ENCODE measurements at places on chromosomes 16 and 17.

DNA sequence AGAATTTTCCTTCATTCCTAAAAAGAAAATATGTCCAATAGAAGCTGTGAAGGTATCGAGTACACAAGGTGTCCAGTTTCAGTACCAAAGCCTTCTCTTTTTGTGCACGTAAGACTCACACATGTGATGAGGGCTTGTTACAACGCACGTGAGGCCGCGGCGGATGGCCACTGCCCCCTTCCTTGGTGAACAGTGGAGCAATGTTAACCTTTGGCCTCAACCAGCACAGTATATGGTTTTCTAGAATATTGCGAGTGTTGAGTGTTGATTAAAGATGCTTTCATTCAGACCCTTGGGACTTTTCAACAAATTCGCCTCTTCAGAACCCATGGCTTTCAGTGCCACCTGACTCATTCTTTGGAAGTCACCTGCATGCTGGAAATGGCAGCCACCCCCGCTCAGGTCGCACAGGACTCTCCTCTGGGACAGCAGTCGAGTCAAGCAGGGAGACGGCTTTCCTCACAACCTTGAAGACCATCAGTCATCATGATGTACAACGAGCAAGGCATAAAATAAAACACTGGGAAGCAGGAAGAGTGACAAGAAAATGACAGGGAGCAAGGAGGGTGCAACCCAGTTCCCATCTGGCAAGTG, 14.5 kb downstream of the MAP1LC3B start:
- DNase-seq = no peak

DNA sequence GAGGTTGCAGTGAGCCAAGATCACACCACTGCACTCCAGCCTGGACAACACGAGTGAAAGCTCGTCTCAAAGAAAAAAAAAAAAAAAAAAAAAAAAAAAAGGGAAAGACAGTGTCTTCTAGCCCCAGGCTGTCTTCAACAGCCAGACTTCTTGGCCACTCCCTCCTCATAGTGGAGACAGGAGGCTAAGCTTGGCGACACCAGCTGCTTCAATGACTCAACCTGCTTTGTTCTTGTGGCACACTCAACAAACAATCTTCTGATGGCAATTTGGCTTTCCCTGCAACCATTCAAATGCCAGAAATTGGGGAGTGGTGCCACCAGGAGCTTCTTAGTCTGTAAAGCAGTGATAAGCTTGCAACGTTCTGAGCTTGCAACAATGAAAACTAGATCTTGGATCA, 290.4 kb upstream of the DYNLRB2 start:
- DNase-seq = no peak

GRCh38 chr16:57289391-57290257, 5.2 kb upstream of the PLLP start:
- no peak for DNase-seq

GRCh38 chr16:67430504-67430976, 381 bp upstream of the HSD11B2 start:
- DNase-seq = no peak

- no peak for DNase-seq
Measured at GRCh38 chr16:88461331-88462269, 8.5 kb downstream of the ZFPM1 start.

DNA sequence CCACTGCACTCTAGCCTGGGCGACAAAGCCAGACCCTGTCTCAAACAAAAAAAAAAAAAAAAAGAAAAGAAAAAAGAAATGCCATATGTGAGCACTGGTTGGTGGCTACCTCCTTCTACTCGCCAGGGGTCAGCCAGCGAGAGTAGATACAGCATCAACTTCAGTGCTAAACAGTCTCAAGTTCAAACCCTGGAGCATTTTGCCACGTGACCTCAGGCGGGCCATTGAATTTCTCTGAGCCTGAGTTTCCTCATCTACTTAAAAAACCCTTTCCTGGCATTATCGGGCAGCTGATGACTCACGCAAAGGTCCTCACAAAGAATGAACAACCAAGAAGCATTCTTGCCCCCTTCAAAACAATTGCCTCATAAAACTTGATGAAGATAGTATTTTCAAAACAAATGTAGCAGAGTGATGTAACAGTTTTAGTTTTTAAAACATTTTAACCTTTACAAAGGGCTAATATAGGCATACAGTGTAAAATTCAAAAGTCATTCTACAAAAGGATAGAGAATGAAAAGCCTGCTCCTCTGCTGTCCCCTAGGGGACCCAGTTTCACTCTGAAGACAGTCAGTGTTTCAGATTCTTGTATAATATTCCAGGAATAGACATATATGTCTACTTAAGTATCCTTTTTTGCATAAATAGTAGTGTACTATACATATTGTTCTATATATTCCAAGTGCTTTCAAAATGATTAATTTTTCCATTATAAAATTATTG, 28.4 kb downstream of the DNAH2 start:
- peak; percentile 94 for DNase-seq

- DNase-seq = no peak
Measured at GRCh38 chr16:66572356-66572755, 6.1 kb downstream of the CMTM1 start.

DNA sequence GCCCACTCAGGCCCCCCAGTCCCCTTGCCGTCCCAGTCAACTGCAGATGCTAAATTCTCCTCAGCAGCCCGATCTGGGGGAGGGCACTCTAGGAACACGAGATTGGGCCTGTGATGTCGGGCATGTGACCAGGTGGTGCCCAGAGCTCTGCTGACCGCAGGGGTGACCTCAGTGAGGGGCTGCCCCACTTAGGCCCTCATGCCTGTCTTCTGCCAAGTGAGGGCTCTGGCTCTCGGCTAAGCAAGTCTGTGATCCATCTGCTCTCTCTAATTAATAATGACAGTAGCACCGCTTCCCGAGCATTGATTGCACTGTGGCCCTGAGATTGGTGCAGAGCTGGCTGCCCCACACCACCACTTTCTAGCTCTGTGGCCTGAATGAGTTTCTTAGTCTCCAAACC, 138.8 kb downstream of the MRM1 start:
- no peak for DNase-seq

DNA sequence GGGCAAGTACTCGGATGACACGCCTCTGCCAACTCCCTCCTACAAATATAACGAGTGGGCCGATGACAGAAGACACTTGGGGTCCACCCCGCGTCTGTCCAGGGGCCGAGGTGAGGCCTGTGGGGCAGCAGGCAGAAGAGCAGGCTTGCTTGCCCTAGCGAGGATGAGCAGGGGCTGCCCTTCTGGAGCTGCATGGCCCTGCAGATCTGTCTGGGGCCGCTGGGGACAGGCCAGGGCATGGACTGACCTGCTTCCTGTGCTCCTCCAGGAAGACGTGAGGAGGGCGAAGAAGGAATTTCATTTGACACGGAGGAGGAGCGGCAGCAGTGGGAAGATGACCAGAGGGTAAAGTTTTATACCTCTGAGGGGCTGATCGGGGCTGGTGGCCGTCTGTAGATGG, 5.3 kb downstream of the DHX38 start:
- DNase-seq = no peak

DNA sequence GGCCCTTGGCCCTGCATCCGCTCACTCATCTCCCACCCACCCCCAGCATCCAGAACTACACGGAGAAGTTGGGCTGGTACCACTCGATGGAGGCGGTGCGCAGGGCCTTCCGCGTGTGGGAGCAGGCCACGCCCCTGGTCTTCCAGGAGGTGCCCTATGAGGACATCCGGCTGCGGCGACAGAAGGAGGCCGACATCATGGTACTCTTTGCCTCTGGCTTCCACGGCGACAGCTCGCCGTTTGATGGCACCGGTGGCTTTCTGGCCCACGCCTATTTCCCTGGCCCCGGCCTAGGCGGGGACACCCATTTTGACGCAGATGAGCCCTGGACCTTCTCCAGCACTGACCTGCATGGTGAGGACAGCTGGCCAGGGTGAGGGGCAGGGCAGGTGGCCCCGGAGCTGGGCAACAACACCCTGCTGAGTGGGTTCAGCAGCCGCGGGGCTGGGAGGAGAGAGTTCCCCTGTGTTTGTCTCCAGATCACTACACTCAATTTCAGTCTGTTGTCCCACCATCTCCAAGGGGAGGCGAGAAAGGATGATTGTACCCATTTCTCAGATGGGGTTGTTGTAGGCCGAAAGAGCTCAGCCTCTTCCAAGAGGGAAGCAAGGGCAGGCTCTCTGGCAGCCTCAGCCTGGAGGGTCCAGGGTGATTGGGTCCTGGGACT, 14.4 kb downstream of the MMP15 start:
- DNase-seq = no peak

DNA sequence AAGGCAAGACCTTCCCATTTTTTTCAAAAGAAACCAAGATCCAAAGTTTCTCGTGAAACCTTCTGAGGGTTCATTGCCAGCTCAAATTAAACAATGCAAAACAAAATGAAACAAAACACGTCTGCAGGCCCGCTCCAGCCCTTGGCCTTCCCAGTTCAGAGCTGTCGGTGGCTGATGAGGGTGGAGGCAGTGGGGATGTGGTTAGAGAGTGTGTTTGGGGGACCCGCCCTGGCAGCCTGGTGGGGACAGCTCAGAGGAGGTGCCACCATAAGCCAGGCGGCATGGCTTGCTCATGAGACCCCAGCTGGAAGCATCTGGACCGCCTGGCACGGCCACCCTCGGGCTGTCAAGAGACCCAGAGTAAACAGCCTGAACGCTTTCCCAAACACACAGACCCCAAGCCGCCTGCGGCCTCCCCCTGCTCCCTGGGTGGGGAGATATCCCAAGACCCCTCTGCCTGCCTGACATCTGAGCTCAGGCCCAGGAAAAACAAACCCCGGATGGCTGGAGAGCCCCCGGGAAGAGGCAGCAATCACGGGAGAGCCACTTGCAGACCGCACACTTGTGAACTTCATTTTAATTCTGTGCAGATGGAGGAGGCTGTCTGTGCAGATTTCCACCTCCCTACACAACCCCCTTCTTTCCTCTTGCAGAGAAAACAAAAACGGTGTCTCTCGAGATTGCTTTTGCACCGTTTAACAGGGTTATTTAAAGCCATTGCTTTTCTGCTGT, 35.4 kb upstream of the LITAF start:
- DNase-seq = peak; percentile 60

DNA sequence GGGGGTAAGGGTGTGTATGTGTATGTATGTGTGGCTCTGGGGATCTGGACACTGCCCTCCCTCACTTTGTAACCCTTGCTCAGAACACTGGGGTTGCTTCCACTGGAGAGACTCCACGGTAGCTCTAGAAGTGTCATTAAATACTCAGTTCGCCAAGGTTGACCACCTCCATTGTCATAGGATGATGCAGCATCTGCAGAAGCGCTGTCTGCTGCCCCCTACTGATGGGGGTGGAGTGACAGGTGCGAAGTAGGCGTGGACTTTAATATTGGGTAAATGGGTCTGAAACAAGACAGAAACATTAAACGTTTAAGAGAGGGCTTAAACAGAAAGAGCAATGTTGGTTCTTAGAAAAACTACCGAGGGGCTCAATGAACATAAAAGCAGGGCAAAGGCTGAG, 35.5 kb upstream of the STAC2 start:
- no peak for DNase-seq

- DNase-seq = peak; percentile 58
Measured at GRCh38 chr17:29215717-29216116, 30.9 kb upstream of the CRYBA1 start.

GRCh38 chr17:3602499-3602898, 6.7 kb downstream of the TRPV1 start:
- peak; percentile 36 for DNase-seq

DNA sequence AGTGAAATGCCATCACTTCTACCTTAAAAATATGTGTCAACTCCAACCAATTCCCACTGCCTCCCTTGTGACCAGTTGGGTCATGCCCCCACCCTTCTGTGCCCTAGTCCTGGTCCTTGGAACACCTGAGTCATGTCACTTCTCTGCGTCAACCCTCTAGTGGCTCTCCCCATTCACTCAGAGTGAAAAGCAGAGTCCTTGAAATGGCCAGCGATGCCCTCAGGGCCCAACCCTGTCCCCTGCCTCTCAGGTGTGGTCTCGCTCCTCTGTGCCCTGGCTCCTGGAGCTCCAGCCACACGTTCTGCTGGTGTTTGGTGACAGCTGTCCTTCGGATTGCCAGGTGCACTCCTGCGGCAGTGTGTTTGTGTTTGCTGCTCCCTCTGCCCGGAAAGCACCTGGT, 89.2 kb downstream of the SPECC1 start:
- DNase-seq = no peak

GRCh38 chr17:63523253-63523855, at the start of gene KCNH6:
TSS of gene KCNH6 (plus strand) at chr17:63523358. CDS start at chr17:63523414, 56 bp downstream.
- DNase-seq = no peak

- no peak for DNase-seq
Measured at GRCh38 chr16:2177101-2177500, 19.3 kb downstream of the CASKIN1 start.

- DNase-seq = no peak
Measured at GRCh38 chr17:5182597-5183409, 8.9 kb downstream of the ZNF594 start.

- DNase-seq = no peak
Measured at GRCh38 chr17:29018788-29019474, 13.1 kb upstream of the SEZ6 start.

- no peak for DNase-seq
Measured at GRCh38 chr16:88732172-88732960, 26.1 kb downstream of the CTU2 start.

DNA sequence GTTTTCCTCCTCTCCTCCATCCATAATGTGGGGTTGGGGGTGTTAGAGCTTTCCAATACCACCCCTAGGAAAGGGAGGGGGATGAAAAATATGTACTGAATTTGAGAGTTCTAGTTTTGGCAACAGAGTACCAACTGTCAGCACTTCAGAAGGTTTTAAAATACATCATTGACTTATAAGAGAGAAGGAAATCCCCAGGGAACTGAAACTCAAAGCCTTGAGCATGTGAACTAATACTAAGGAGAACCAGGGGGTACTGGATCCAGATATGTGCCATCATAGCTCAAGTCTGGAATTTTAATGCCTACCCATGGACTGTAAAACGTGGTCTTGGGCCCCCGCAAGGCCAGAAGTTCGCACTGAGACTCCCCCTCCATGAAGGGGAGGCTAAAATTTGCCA, 15.8 kb downstream of the CACNG5 start:
- DNase-seq = peak; percentile 1

DNA sequence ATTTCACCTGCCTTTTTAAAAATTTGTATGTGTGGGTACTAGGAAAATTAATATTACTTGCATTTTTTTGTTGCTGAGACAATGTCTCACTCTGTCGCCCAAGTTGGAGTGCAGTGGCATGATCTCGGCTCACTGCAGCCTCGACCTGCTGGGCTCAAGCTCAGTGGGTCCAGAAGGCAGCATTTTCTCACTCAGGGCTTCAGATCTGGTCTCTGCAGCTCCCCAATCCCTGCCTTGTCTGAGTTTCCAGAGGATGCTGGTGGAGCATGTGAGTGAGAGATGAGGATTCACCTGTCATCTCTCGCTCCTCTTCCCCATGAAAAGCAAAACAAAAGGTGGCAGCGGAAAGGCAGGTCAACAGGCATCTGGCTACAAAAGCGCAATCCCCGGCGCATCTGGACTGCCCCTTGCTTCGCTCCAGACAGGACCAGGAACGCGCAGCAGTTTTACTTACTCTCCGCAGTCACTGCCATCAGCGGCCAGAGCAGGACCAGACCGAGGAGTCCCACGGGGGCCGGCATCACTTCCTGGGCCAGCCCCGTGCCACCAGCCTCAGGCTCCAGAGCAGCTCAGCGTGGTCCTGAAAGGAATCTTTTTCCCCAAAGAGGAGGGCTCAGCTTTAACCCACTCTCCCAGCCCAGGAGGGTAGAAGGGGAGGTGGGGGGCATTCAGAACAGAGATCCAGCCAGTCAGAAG, 59.9 kb downstream of the LITAF start:
- no peak for DNase-seq
